ENCODE measurements at places on chromosomes 2 and 18.

DNA sequence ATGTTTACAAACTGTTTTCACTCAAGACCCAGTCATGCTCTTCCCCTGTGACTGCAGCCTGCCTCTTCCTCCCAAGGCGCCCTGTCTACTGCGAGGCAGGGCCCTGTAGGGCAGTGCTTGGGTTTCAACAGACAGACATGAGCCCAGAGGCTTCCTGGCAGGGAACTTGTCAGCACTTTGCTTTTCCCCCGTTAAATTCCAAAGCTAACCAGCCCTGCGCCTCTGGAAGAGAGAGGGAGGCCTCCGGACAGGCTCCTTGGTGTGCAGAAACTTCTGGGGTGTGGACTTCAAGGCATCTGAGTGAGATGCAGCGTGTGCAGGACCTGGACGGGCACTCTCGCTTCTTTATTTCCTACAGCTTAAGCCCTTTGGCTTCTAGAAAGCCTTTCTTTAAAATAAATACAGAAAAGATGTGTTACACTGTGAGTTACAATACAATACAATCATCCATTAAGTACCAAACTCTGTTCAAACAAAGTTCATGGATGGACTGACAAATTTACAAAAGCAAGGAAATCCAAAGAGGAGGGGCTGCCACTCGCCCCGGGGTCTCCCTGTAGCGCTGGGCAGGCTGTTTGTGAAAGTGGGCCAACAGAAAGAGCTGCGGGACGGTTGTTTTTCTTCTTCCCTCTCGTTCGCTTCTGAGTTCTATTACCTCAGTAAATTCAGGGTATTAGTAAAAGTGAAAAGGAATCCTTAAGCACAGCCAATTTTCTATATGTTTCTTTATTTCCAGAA, 8.8 kb upstream of the ZNF516 start:
- DNase-seq: peak; percentile 37

- DNase-seq: no peak
Observed at GRCh38 chr2:171836146-171836910, 57.7 kb downstream of the SLC25A12 start.

DNA sequence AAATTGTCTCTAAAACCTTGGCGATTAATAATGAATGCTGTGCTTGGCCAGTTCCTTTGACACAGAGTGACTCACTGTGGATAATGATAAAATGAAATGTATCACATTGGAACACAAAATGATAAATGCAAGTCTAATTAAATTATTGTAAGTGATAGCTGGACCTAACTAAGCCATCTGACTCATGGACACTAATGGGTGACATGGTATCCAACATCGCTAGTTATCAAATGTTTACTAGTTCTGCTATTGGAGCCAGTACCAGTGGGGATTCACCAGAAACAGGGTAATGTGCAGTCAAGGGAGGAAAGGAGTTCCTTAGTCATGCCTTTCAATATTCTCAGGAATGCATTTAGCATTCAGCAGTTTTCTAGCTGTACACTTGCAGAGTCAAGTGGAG, 736.3 kb upstream of the ACVR2A start:
- no peak for DNase-seq

- DNase-seq: no peak
Observed at GRCh38 chr2:3108105-3108504, 269.5 kb downstream of the EIPR1 start.

DNA sequence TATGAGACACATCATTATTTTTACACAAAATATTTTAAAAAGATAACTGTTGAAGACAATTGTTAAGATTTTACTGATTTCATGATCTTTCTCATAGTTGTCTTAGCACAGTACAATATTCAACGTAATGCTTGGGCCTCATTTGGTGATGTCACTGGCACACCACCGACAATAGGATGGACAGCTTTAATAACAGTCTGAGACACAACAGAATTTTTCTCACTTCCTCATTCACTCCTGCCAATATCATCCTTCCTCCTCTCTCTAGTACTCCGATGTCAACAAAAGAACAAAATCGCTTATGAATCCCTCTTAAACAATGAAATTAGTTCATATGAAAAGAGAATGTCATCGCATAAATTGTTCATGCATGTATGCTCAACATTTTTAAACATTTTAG, 461.9 kb upstream of the CDH7 start:
- no peak for DNase-seq

DNA sequence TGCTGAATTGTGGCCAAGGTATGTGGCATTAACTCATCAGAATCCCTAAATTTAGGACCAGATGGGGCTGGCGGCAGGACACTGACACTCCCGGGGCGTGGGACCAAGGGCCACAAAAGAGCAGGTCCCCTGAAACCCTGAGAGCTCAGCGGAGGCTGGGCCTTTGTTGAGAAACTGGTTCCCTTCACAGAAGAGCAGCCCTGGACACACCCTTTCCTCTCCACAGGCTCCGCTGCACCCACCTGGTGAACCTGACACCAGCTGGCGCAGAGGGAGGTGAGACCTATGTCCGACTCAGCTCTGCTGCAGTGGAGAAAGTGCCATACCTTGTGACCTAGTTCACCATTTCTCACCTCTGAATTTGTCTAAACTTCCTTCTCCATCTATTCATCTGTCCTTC, 119.5 kb downstream of the RTP5 start:
- no peak for DNase-seq

GRCh38 chr2:181642086-181642485, 14.8 kb downstream of the CERKL start:
- DNase-seq: no peak

DNA sequence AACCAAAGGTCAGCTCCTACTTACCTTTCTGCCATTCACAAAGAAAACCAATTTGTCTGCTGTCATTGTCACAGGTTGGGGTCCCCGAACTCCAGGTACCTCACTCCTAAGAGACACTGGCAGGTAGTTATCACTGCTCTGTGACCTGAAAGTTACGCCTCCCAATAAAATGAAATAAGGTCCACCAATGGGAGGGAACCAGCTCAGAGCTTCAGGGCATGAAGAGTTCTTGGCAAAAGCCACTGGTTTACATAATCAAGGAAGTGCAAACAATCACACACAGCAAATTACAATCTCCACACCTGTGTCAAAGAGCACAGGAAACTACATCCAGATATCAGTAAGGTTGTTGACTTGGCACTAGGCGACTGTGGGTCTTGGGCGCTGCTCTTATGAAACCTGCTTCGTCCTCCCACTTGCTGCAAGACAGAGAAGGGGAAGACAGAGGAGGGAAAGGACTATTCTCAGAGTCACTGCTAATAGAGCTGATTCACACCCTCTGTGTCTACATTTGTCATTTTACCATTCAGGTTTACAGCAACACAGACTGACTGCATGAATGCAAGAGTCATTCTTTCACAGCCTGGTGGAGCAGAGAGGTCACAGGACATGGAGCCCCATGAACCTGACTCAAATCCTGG, at the start of gene XDH:
Gene XDH (minus strand): TSS at position 142 of the 641 bp plus-strand sequence. CDS start 76 bp downstream, at position 66.
- no peak for DNase-seq

- DNase-seq: no peak
Observed at GRCh38 chr18:75110846-75111415, 98.0 kb downstream of the PTGR3 start.

DNA sequence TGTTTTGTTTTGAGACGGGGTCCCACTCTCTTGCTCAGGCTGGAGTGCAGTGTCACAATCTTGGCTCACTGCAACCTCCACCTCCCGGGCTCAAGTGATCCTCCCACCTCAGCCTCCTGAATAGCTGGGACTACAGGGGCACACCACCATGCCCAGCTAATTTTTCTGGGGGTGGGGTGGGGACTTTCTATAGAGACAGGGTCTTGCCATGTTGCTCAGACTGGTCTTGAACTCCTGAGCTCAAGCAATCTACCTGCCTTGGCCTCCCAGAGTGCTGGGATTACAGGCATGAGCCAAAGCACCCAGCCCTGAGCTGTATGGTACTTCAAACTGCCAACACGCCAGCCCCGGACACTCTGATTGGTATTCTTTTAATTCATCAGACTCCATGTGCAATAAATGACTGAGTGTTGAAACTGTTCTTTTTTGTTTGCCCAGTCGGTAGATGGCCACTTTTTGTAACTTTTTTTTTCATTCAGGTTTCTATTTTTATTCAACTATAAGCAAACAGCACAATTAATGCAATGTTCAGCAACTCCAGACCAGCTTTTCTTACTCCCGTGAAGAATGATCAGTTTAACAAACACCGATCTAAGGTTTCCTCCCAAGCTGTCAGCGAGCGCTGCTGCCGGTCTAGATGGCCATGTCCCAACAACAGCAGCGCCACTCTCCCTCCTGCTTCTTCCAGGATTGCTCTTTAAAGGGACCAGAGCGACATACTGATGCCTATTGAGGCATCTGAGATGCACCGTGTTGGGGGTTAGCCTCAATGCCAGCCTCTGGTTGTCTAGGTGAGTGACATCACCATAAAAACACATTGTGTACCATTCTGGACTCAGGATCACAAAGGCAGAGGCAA, 12.5 kb upstream of the TGOLN2 start:
- no peak for DNase-seq

DNA sequence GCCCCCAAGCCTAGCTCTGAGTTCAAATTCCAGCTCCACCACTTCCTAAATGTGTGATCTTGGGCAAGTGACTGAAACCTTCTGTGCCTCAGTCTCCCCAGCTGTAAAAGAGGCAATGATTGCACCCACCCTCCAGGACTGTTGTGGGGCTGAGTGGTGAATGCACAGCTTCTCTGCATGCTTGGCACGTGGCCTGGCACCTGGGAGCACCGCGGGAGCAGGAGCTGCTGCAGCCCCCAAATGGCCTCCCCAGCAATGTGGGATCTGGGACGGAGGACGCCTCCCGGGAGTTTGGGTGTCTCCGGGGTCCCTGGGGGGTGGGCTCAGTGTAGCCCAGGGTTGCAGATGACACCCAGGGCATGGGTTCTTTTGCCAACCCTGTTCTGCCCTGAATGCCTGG, 1.6 kb downstream of the KLHL30 start:
- no peak for DNase-seq

DNA sequence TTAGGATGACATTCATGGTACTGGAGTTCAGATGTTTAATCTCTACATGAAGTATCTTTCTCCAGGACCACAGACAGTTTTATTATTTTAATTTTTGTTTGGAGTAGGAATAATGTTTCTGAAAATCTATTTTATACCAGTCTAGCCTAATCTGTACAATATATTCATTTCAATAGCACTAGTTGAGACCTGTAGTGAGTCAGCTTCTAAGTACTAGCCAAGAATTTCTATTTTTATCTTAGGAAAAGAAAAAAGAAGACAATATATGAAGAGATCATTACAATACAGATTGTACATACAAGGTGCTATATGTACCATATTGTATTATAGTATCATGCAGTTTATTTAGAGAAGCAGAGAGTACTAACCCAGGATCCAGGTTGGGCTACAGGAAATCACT, 826.9 kb upstream of the PIK3C3 start:
- DNase-seq: no peak

DNA sequence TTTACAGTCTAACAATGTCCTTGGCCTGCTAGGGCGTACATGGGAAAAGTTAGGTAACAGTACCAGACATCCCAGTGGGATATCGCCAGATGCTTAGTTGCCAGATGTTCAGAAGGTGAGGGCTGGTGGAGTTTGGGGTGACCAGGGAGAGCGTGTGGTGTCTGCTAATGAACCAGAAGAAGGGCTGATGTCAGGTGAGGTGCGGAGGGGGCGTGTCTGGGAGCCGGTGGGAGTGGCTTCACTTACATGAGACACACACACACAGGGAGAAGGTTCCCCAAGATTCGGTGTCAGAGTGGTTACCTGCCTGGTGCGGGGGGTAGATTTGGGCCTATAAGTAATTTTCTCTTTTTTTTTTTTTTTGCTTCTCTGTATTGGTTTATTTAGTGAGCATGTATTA, 12.2 kb downstream of the RAB31 start:
- DNase-seq: no peak

DNA sequence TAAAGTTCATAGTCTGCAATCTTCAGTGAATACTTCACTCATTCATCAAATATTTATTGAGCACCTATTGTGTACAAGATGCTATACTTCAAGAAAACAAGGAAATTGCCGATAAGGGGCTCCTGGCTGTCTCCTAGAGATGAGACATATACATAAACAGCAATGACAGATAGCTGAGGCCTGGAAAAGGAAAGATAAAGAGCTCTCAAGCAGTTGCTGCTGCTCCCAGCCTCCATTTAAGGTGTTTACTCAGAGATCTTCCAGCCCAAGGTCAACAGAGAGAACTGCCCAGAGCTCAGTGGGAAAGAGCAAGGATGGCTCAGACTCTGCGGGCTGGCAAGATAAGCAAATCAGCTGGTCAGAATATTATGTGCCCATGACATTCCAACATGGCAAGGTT, 3.3 kb upstream of the SLC14A2 start:
- DNase-seq: no peak

DNA sequence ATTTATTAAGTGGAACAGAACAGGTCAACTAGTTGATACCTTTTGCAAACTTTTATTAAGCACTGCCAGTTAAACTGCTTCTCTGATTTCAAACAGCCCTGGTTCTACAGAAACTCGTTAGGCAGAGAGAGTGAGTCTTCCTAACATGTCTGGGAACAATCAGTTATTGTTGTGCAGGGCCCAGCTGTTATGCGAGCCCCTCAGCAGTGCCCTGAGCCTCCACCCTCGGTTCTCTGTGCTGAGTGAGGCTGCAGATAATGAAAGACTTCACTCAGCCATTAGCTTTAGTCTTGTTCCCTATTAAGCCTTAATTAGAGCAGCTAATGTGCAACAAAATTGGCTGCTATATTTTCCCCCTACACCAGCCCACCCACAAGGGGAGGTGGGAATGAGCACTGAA, 39.6 kb downstream of the KCTD18 start:
- DNase-seq: peak; percentile 61

DNA sequence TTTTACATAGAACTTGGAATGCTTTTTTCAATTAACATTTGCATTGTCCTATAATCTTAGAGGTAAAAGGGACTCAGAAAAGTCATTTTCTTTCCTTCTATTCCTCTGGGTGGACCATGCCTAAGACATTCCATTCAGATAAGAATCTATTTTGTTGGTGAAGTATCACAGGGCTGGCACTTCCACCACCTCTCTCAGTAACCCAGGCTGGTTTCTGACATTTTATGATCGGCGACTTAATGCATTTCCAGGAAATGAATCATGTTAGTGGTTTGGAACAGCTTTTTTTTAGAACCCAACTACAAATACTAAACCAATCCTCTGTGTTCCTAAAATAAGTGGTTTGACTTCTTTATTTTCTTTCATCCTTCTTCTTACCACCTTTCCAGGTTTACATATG, 27.0 kb downstream of the GAD1 start:
- no peak for DNase-seq

- no peak for DNase-seq
Observed at GRCh38 chr2:20196053-20196656, 28.8 kb downstream of the SDC1 start.

Data from neural progenitor cell (in vitro differentiated cells).